ENCODE measurements at places on chromosomes 3 and 15. TPM values are rescaled to one million over a fixed set of nuclear protein-coding genes. Genes with fewer than 3 reads are reported as not detected.

TTLL13 gene
- total RNA-seq = 0.14 TPM

MYO5C gene
- 3.2 TPM for total RNA-seq

CADM2 gene
- 0.66 TPM for total RNA-seq

GNAI2 gene
- 177 TPM for total RNA-seq

RBMS3 gene
- total RNA-seq = 19.9 TPM

NUTM1 gene
- total RNA-seq = not detected

PP2D1 gene
- not detected for total RNA-seq

SPINT1 gene
- total RNA-seq = 9.2 TPM

TMEM44 gene
- total RNA-seq = 2.4 TPM

NPAP1 gene
- total RNA-seq = under 0.01 TPM

IL17RD gene
- 0.61 TPM for total RNA-seq

SLC6A20 gene
- total RNA-seq = 0.42 TPM

RETNLB gene
- not detected for total RNA-seq

FBXO45 gene
- total RNA-seq = 9.9 TPM

GOLGA6L26 gene
- total RNA-seq = not detected

CYP1A1 gene
- 0.09 TPM for total RNA-seq

IL17RE gene
- 5.9 TPM for total RNA-seq

SMAD6 gene
- 1.0 TPM for total RNA-seq

GNAT1 gene
- 0.05 TPM for total RNA-seq

SERPINI2 gene
- total RNA-seq = 0.19 TPM

CFAP100 gene
- total RNA-seq = not detected

MAGEL2 gene
- total RNA-seq = 0.19 TPM

TRIM69 gene
- total RNA-seq = 28.8 TPM

FOXB1 gene
- total RNA-seq = 0.05 TPM
